ENCODE measurements at places on chromosomes 2 and 18.
A peak's percentile ranks its signal among the peaks of the same experiment; 100 is the strongest.

GRCh38 chr2:68341583-68341982, 21.8 kb upstream of the CNRIP1 start:
- DNase-seq: no peak

GRCh38 chr18:22344908-22345670, 72.6 kb downstream of the CTAGE1 start:
- no peak for DNase-seq

DNA sequence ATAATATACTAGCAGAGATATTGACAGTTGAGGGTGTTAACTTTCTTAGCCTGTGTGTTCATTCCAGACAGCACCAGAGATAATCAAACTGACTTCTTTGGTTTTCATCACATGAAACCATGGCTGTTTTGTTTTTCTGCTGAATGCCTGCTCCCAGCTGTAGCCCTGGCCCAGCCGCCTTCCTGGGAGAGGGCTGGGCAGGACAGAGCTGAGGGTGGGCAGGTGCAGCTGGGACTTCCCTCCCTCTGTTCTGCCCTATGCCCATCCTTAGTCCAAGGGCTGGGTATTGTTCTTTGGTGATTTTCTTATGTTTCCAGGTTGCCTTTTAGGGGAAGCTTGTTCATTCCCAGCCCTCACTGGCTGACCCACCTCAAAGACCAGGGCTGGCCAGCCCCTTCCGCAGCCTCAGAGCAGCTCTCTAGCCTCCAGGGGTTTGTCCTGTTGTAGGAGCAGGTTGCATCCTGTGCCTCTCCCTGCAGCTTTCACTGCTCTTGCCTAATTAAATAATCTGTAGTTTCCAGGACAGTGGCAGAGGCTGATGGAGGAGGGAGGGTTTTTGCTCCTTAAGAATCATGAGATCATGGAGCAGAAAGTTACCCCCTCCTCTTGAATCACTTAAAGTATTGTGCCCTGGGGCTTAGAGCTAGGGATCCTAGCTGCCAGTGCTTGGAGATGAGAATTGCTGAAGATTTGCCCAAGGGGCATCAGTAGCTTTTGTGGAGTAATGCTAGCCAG, 61.4 kb downstream of the MTCL1 start:
- DNase-seq: no peak

GRCh38 chr2:190451561-190452176, 43.5 kb downstream of the MFSD6 start:
- DNase-seq: no peak

DNA sequence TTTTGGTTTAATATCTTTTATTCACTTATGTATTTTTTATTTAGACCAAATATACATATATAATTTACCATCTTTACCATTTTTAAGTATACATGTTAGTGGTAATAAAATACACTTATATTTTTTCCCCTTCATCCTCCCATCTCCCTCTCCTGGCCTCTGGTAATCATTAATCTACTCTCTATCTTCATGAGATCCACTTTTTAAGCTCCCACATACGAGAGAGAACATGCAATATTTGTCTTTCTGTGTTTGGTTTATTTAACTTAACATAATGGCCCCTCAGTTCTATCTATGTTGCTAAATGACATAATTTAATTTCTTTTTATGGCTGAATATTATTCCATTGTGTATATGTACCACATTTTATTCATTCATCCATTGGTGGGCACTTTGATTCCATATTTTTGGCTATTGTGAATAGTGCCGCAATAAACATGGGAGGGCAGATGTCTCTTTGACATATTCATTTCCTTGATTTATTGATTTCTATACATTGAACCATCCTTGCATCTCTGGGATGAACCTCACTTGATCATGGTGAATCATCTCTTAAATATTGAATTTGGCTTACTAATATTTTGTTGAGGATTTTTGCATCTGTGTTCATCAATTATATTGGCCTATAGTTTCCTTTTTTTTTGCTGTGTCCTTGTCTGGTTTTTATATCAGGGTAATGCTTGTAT, 41.5 kb upstream of the MEP1B start:
- DNase-seq: no peak

GRCh38 chr2:144310484-144310883, 209.4 kb downstream of the ZEB2 start:
- no peak for DNase-seq

GRCh38 chr18:10064267-10064666, 150.5 kb downstream of the VAPA start:
- DNase-seq: no peak

DNA sequence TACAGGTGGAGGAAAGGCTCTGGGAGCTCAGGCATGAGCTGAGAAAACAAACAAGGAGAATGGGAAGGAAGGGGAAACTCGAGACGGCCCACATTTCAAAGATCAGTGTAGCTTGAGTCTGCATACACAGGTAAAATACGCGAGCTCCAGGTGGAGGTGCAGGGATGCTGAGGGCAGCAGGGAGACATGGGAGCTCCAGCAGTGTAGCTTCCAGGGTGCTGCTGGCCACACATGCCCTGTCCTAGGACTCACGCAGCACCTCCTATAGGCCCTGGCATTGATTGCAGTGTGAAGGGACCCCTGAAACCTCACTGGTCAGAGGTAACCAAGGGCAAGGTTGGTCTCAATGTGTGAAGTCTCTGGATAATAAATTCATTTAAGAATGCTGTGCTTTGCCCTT, 362.8 kb upstream of the HS6ST1 start:
- DNase-seq: no peak

GRCh38 chr18:29780816-29781215, 1261.7 kb downstream of the DSC3 start:
- no peak for DNase-seq

GRCh38 chr18:78595453-78595852, 384.2 kb upstream of the SALL3 start:
- DNase-seq: no peak

DNA sequence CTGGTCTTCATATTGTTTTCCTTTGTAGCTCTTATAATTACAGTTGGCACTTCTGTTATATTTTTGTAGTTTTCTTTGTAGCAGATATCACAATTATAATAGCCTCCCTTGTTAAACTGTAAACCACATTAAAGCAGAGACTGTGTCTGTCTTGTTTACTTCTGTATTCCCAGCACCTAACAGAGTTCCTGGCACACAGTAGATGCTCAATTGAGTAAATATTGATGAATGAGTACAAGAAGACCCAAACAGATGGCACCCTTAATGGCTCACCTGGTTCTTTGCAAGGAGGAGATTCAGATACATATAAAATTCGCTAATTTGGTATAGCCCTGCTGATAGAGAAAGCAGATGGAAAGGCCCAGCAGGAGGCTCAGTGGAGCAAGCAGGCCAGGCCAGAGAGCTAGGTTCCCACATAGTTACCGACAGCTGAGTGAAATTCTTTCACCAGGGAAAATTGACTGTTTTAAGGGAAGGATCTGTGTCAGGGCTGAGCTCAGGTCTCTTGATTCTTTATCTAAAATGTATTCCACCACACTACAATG, 120.1 kb downstream of the NUP35 start:
- no peak for DNase-seq

DNA sequence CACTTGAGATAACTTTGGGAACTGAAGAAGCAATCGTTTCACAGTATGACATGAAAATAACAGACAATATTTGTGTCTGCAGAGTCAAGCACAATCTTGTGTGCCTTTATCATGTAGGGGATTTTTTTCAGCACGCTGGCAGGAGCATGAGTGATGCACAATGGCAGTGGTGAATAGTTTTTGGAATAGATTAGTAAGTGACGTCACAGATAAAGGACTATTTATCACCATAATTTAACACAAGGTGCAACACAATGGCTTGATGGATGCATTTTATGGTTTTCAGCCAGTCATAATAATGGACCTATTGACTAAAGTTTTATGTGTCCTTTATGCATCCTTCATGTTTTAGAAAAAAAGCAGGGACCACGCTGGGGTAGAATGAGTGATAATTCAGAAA, 559.8 kb upstream of the FANCL start:
- DNase-seq: no peak

GRCh38 chr18:70998490-70998889, 709.6 kb downstream of the SOCS6 start:
- DNase-seq: no peak

DNA sequence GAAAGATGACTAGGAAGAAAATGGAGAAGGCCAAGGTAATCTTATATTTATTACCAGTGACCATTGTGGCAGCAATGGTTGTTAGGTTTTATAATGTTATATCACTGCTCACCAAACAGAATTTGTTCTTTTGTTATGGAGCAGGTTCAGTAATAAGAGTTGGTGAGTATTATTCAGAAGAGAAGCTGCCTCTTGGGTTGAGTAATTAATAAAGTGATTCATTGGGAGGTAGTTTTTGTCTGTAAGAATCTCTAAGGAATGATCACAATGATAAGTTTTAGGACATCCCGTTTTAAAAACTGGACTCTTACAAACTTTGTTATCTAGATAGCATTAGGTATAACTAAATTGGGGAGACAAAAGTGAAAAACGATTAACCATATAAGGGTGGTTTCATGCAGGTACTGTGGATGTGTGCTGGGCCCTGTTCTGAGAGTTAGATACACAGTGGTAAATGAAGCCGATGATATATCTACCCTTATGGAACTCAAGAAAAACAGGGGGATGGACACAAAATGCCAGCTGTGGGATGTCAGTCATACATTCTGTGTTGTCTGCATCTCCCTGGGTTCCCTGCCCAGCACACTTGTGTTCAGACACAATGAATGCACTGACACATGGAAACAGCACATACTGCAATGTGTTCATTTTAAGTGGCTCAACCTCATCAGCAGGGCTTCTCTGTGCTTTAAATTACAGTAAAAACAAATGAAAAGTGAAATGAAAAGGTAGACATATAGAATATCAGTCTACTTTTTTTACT, 7.5 kb downstream of the MAP4K4 start:
- DNase-seq: no peak

DNA sequence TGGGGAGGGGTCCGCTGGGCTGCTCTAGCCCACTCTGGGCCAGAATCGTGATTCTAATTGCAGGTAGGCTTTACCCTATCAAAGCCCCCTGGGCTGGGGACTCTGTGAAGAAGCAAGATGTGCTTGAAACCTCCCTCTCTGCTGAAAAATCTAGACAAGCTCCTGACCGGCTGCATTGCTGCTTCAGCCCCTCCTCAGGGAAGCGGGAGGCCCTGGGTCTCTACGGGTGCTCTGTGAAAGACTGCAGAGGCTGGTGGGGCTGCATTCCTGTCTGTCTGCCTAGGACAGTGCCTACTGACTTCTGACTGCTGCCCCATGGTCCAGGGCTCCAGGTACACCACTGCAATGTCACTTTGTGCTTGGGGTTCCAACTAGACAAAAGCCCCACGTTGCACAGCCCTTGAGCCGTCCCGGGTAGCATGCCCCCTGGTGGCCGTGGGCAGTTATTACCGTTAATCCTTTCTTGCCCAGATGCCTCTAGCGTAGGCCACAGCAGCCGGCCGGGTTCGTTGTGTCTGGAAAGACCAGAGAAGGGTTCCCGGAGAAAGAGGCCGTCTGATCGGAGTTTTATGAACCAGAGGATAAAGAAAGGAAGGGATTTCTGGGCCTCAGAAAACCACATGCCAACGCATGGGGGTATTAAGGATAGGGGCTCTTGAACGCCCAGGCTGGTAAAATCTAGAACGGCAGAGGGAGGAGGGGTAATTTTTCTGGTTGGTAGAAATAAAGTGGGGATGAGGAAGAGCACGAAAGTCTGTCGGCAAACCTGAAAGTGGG, 15.9 kb upstream of the C1QL2 start:
- peak; percentile 18 for DNase-seq

DNA sequence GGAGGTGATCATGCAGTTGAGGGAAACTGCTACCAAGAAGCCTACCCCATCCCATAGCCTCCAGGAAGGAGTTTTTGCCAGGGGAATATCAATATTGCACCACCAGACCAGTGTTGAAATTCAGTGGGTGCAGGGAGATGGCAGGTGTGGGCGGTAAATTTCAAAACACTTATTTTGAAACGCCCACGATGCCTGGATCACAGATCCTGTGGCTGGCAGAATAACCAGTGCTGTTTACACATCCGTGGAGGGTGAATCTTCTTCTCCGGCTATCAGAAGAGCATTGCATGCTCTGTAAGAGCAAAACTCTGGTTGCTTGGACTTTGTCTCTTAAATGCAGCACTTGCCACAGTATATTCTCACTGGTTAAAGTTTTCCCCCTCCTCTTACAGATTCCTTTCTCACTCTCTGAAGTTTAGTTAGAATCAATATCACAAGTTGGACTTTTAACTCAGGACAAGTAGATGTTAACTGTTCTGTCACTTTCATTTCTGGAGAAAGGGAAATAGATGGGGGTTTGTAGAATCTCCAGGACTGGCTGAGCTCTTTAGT, 70.5 kb upstream of the ZCCHC2 start:
- no peak for DNase-seq

DNA sequence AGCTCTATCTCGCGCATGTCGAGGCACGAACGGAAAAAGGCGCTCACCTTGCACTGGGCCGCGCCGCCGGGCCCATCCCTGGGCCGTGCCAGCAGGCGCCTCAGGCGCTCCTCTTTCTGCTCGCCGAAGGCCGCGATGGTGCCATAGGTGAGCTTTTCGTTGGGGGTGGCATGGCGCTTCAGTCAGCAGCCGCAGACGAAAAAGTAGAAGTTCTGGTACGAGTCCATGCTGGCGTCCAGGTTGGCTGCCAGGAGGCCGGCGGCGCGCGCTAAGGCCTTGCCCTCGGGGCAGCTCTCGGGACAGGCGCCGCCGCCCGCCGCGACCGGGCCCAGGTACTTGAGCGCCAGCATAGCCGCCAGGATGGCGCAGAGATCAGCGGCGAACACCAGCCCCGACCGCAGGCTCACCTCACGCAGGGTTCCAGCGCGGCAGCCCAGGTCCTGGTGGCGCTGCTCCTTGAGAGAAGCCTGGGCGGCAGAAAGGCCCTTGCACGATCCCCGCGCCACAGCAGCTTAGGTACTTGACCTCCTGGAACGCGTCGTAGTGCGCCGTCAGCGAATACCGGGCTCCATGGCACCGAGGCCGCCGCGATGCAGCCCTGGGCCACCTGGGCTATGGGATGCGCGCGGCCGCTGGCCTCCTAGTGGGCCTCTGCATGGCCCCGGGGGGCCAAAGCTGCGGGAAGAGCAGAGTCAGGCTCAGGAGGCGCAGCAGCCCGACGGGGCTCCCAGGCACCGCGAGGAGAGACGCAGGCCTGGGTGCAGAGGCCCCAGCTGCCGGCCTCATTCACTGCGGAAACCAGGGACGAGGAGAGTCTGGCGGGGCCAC, 12.8 kb downstream of the ALPG start:
- DNase-seq: no peak

GRCh38 chr2:3269425-3270094, 108.1 kb downstream of the EIPR1 start:
- DNase-seq: no peak
